Body of pancreas (tissue), 4 donors: ENCODE measurements at places on chromosomes 16 and 17. TPM values are rescaled to one million over a fixed set of nuclear protein-coding genes. Genes with fewer than 3 reads are reported as not detected.
A peak's percentile ranks its signal among the peaks of the same experiment; 100 is the strongest.

The OTOP2 gene
- total RNA-seq, result not detected

- H3K36me3 ChIP-seq, result no peaks in the 10 kb centered on the region
- no peak for DNase-seq
- H3K4me3 ChIP-seq, result no peak overlapping the region
- H3K27ac ChIP-seq, result no peak overlapping the region
- H3K4me1 ChIP-seq, result peaks cover 5% of the 10 kb centered on the region
These were observed 185.9 kb downstream of the CDK5R1 start for GRCh38 chr17:32672711-32673110.

GRCh38 chr17:17856386-17856785 is 19.6 kb upstream of the SREBF1 start:
- no peak overlapping the region for H3K27ac ChIP-seq
- peaks cover 10% of the 10 kb centered on the region for H3K4me1 ChIP-seq
- H3K36me3 ChIP-seq, result no peaks in the 10 kb centered on the region
- no peak for DNase-seq
- no peak overlapping the region for H3K4me3 ChIP-seq

DNA sequence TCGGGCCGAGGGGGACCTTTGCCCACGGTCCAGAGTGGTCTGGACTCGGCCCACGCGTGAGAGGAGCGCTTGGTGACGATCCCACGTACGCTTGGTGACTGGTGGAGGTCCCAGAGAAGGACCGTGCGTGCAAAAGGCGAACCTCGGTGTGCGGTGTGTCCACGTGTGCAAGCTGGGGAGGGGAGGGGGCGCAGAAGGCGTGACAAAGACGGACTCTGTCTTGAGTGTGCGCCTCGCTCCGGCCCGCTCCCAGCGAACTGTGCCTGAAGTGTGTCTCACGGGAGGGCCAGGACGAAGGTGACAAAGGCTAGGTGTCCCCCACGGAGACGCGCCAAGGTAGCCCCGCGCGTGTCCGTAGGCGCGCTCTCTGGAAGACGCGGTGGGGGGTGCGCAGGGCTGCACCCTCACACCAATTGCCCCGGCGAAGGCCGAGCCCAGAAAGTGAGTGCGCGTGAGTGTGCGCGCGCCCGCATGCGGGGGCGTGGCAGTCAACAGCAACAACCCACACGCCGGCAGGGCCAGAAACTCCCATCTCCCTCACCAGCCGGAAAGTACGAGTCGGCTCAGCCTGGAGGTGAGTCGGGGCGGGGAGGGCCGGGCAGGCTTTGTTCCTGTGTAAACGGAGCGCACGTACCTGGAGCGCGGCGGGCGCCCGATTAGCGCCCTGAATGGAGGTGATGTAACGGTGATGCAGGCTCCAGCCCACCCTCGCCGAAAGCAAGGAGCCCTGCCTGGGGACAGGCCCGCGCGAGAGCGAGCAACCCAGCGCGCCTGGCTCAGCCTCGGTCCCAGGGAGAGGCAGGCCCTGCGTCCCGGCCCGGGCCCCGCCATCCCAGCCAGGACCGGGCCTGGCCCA is at the start of gene GPRC5C:
TSS of gene GPRC5C (plus strand) at position 521 of the 856 bp plus-strand sequence. CDS start 7,689 bp downstream, outside the sequence.
- DNase-seq, result peak; percentile 91
- peak within 1 kb of the TSS; percentile 99 for H3K27ac ChIP-seq
- peak within 1 kb of the TSS; percentile 21 for H3K4me3 ChIP-seq
- H3K4me1 ChIP-seq, result peaks cover 80% of the 10 kb centered on the region
- H3K36me3 ChIP-seq, result no peaks in the 10 kb centered on the region

GRCh38 chr17:9837551-9838471 is 12.1 kb downstream of the GLP2R start:
- H3K27ac ChIP-seq, result no peak overlapping the region
- H3K27me3 ChIP-seq, result no peaks in the 10 kb centered on the region
- no peaks in the 10 kb centered on the region for H3K36me3 ChIP-seq
- peak; percentile 59 for DNase-seq

DNA sequence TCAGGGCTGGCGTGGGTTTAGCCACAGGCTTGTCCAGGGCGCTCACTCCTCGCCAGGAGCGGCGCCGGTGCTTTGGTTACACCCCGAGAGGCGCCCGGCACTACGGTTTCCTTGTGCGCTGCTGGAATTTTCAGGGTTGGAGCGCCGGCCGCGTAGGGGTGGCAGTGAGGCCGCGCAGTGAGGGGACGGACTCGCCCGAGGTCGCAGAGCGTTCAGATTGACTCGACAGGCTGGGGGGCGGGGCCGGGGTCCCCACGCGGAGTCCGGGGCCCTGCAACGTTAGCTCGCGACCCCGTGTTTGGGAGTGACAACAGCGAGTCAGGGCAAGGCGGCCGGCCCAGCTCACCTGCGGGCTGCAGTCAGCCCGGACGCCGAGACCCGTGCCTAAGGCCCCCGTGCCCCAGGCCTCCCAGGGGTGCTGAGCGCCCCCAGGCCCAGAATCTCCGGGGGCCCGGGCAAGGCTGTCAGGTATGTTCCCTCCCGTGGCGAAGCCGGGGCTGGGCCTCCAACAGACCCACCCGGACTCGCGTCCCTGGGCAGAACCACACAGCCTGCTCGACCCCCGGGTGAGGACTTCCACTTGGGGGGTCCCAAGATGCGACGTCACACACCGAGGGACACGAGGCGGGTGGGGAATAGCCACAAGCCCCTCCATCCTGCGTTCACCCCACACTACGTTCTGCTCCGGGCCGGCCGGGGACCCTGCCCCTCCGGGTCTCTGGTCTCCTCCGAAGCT is 1.3 kb upstream of the ACTG1 start:
- peaks cover 58% of the 10 kb centered on the region for H3K4me1 ChIP-seq
- H3K27ac ChIP-seq, result peak overlapping the region; percentile 99
- DNase-seq, result peak; percentile 76
- H3K36me3 ChIP-seq, result peaks cover 9% of the 10 kb centered on the region
- H3K4me3 ChIP-seq, result peak overlapping the region; percentile 63

GRCh38 chr17:12655936-12656335 is 9.8 kb upstream of the MYOCD start:
- DNase-seq, result no peak
- no peak overlapping the region for H3K4me3 ChIP-seq
- no peaks in the 10 kb centered on the region for H3K4me1 ChIP-seq
- no peaks in the 10 kb centered on the region for H3K36me3 ChIP-seq

The ITGB4 gene
- total RNA-seq, result 33.7 TPM

DNA sequence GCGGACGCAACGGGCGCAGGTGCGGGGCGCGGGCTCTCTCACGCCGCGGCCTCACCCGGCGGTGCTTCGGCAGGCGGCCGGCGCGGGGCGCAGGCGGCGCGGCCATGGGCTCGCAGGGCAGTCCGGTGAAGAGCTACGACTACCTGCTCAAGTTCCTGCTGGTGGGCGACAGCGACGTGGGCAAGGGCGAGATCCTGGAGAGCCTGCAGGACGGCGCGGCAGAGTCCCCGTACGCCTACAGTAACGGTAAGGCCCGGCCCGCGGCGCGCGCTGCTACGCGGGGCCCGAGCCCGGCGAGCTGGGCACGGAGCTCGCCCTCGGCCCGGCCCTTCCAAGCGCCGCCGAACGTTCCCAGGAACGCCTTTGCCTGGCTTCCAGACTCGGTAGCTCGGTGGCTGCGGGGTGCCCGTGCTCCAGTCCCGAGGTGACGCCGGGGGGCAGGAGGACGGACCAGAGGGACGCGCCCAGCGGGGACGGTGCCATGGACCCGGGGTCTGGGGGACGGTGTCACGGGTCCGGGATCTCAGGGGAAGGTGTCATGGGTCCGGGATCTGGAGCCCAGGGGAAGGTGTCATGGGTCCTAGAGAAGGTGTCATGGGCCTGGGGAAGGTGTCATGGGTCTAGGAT is 435 bp downstream of the RAB40C start:
- H3K36me3 ChIP-seq, result no peaks in the 10 kb centered on the region
- no peak for DNase-seq
- no peaks in the 10 kb centered on the region for H3K27me3 ChIP-seq
- peaks cover 77% of the 10 kb centered on the region for H3K4me1 ChIP-seq

GRCh38 chr16:88317613-88317965 is 65.2 kb upstream of the ZNF469 start:
- H3K4me3 ChIP-seq, result no peak overlapping the region
- H3K27ac ChIP-seq, result no peak overlapping the region
- peak; percentile 33 for DNase-seq

- no peak for DNase-seq
- no peaks in the 10 kb centered on the region for H3K4me1 ChIP-seq
- H3K4me3 ChIP-seq, result no peak overlapping the region
- no peaks in the 10 kb centered on the region for H3K27me3 ChIP-seq
- H3K36me3 ChIP-seq, result no peaks in the 10 kb centered on the region
- H3K27ac ChIP-seq, result no peak overlapping the region
These were observed 131.1 kb downstream of the ENGASE start for GRCh38 chr17:79205688-79206205.

The TBC1D3E gene
- total RNA-seq, result not detected

GRCh38 chr17:28702026-28702751 is 9.5 kb downstream of the PROCA1 start:
- H3K4me3 ChIP-seq, result no peak overlapping the region
- no peaks in the 10 kb centered on the region for H3K27me3 ChIP-seq
- H3K27ac ChIP-seq, result no peak overlapping the region
- no peak for DNase-seq

GRCh38 chr17:79933863-79934652 is 94.8 kb upstream of the CBX4 start:
- DNase-seq, result peak; percentile 49
- H3K36me3 ChIP-seq, result no peaks in the 10 kb centered on the region

GRCh38 chr17:78276098-78276887 is 44.9 kb downstream of the TMEM235 start:
- no peaks in the 10 kb centered on the region for H3K36me3 ChIP-seq
- no peak overlapping the region for H3K4me3 ChIP-seq
- DNase-seq, result no peak
- no peaks in the 10 kb centered on the region for H3K27me3 ChIP-seq
- peaks cover 11% of the 10 kb centered on the region for H3K4me1 ChIP-seq
- H3K27ac ChIP-seq, result no peak overlapping the region

DNA sequence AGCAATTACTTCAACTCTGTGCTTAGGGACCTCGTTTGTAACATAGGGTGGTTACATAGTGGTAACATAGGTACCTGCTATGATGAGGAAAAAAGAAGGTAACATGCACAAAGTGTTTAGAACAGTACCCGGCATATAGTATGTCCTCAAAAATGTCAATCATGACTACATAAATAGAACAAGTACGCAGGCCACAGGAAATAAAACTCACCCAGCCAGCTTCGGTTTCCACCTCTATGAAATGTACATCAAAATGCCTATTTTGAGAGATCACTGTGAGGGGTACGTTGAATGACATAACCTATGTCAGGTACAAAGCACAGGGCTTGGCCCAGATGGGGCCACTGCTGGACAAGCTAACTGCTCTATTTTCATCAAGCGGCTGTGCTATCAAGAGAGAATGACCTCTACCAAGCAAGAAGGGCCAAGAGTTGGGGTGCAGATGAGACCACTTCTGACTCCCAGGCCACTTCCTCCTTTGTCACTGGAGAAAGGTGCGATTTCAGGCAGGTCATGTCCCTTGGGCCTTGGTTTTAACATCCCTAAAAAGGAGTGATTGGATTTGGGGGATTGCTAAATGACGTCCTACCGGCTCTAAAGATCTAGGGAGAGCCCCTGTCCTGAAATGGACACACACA is 45.4 kb downstream of the WSB1 start:
- H3K27me3 ChIP-seq, result no peaks in the 10 kb centered on the region
- peaks cover 7% of the 10 kb centered on the region for H3K4me1 ChIP-seq
- H3K4me3 ChIP-seq, result no peak overlapping the region
- H3K27ac ChIP-seq, result no peak overlapping the region
- no peaks in the 10 kb centered on the region for H3K36me3 ChIP-seq
- no peak for DNase-seq

The PROCA1 gene
- not detected for total RNA-seq

DNA sequence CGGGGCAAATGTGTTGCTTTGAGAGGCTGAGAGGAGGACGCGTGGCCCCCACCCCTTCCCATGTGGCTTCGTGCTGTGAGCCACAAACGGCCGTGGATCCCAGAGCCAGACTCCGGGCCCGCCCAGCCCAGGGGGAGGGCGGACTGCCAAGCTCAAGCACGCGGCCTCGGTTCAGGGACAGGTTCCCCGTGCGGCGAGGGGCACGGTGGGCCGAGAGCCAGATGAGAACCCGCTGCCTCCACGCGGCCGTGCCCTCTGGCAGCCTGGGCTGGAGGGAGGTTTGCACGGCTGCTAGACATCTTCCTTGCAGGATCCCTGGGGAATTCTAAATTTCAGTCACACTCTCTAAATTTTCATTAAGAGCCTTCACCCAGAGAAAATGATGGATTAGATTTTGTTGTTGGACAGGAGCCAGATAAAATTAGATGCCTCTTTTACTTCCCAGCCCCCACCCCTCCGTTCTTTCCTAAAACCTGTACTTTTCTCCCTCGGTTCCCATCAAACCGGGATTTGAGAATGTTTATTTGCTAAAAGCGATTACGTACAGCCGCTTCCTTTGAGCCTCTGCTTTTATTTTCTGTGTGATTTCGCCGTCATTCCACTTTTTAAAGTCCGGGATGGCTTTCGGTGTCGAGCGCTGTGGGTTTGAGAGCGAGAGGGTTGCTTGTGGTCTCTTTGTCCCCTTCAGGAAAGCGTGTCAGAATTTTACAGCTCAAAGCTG is 25.0 kb upstream of the GNG13 start:
- no peak overlapping the region for H3K4me3 ChIP-seq
- H3K4me1 ChIP-seq, result peaks cover 10% of the 10 kb centered on the region
- no peak overlapping the region for H3K27ac ChIP-seq
- DNase-seq, result peak; percentile 41
- no peaks in the 10 kb centered on the region for H3K27me3 ChIP-seq
